SK-MEL-5 (cell line): ENCODE measurements at places on chromosomes 2 and 18. TPM values are rescaled to one million over a fixed set of nuclear protein-coding genes. Genes with fewer than 3 reads are reported as not detected.

The PCARE gene
- 0.03 TPM in 1 of 2 replicates, not detected in the other for total RNA-seq

The CCDC141 gene
- 0.13 TPM in 1 of 2 replicates, not detected in the other for total RNA-seq

The KCNK3 gene
- not detected in 2 replicates for total RNA-seq

- no peak for DNase-seq
These were observed 157.9 kb upstream of the TTC39C start for GRCh38 chr18:23856466-23857163.

GRCh38 chr2:187055463-187055862 lies 206.5 kb upstream of the ZSWIM2 start:
- DNase-seq: no peak
